ENCODE measurements at places on chromosomes 2 and 18. TPM values are rescaled to one million over a fixed set of nuclear protein-coding genes. Genes with fewer than 3 reads are reported as not detected.

NCL gene
- polyA plus RNA-seq = 541 TPM

ATOH8 gene
- 5.1 TPM for polyA plus RNA-seq

IL1RN gene
- polyA plus RNA-seq = 0.39 TPM

BOLL gene
- polyA plus RNA-seq = 0.09 TPM

LIMS4 gene
- polyA plus RNA-seq = 3.0 TPM

SPDYA gene
- polyA plus RNA-seq = 3.1 TPM

HTR2B gene
- 6.7 TPM for polyA plus RNA-seq

EMILIN1 gene
- polyA plus RNA-seq = 49.1 TPM

UGT1A3 gene
- 0.16 TPM for polyA plus RNA-seq

PLEKHB2 gene
- 104 TPM for polyA plus RNA-seq

DNA sequence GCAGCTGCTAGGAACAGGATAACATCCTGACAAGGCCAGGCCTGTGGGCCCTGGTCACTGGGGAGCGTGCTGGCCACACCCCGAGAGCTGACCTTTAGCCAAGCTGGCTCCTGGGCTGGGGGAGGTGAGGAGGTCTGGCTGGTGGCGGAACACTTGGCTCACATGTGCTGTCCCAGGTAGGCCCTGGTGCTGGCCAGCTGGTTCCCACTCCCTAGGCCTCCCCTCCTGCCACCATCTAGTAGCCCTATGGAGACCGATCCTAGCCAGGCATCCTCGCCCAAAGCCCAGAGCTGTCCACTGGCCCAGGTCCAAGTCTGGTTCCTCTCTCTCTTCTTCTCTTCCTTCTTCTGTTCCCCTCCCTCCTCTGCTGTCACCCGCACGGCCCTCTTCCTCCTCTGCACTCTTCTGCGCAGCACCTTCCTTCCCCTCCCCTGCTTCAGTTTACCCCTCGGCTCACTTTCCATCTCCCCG lies 52.4 kb downstream of the TNS1 start:
- DNase-seq = no peak

DNA sequence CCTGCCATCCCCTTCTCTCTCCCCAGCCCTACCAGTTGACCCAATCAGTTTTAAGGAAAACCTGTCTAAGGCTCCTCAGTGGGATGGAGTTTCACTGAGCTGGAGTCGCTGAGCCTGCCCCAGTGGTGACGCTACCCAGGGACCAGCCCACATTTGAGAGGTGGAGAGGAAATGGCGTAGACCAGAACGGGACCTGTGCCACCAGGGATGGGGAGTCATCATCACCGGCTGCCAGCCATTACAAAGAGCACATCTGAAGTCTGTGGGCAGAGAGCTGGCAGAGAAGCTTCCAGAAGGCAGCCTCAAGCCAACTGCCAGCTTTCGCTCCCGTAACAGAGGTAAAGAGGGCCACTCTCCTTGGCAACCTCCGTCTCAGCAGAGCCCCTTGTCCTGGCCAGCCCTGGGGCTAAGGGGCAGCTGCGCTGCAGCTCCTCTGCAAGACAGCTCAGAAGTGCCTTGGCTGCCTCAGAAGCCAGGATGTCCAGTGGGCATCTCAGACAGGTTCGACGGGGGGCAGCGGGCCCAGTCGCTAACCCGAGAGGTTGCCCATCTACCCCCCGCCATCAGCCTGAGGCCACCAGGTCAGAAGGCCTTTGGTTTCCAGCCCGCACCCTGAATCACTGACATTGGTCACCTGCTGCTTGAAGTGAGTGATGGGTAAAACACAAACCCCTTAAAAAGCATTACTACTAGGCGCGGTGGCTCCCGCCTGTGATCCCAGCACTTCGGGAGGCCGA lies 15.4 kb downstream of the SDC1 start:
- DNase-seq = no peak

GRCh38 chr2:224777559-224777930 lies 61.4 kb upstream of the CCDC195 start:
- DNase-seq = no peak

DNA sequence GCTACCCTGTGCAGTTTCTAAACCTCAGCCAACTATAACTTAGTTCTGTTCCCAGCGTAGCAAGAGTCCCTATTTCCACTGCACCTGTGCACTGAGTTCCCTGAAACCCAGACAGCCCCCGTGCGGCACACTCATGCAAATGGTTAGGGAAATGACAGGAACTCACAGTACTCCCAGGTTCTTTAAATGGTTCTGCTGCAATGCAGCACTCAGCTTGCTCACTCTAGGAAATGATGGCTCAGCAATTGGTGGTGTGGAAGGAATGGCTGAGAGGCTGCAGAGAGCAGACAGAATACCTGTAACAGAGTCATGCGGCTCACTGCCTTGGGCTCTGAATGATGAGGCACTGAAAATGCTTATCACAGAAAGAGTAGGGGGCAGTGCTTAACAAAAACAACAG lies 143.0 kb downstream of the RAD51AP2 start:
- no peak for DNase-seq

DNA sequence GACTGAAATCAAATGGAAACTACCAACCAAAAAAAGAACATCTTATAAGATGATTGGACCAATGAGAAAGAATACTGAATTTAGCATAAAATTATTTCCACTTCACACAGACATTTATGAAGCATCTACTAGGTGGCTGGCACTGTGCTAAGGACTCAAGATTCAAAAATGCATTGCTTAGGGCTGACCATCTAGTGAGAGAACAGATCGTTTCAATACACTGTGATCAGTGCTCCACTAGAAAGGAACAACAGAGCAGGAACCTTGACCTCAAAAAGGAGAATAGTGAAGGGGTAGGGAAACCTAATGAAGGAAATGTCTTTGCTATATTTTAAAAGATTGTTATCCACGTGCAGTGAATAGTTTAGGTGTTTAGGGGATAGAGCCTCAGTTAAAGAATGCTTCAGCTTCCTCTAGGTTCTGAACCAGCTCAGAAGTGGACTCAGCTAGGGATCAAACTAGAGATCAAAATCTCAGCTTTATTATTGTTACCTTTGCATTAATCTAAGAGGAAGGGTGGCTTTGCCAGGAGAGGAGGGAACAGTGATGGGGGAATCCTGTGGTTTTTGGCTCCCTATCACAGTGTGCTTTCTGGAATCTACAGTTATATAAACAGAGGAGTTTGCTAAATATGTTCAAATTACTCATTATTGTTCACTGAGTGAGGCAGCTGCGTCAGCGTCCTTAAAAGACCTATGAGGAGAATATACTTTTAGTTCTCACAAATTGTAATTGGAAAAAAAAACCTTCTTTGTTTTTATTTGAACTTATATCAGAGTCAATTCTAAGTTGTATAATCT lies 16.2 kb upstream of the BBS5 start:
- DNase-seq = no peak

DNA sequence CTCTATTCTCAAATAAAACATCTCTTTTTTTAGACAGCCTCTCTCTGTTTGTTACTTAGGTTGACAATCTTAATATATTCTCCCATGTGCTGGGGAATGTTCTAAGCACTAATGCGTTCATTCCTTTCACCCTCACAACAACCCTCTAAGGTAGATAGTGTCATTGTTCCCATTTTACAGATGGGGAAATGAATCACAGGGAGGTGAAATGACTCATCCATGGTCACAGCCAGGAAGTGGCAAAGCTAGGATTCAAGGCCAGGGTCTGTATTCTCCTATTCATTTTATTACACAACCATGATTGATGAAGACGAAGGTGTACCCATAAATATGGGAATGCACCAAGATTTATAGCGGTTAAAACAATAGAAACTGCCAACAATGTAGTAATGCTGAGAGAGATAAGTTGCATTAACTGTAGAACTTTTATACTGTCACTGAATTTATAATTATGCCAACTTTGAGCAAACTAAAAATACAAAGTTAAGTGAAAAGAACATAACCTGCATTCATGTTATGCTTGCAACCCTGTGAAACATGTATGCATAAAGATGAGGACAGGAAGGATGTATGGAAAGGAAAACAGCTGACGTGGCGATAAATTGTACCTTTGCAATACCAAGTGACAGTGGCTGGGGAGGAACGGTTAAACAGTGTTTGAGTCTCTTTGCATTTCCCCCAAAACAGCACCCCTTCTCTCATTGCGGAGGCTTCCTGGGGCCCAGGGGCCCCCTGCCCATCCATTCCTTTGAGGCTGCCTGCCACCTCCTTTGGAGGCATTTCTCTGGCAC lies 257.7 kb upstream of the AGAP1 start:
- DNase-seq = no peak

DNA sequence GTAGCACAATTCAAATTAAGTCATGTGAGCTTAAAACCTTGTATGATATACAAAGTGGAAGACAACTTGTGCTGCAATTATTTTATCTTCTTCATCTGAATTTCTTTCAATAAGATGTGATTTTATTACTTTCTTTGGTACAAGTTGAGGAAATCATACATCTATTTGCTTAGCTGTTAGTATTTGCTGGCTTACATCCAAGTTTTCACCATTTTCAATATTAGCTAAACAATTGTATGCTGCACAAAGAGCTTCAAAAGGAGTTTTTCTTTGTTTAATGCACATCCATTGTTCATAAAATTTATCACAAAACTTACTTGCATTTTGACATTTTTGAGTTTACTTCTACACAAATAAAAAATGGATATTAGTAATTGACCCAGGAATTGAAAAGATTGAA lies 40.9 kb downstream of the SCN9A start:
- DNase-seq = no peak

DNA sequence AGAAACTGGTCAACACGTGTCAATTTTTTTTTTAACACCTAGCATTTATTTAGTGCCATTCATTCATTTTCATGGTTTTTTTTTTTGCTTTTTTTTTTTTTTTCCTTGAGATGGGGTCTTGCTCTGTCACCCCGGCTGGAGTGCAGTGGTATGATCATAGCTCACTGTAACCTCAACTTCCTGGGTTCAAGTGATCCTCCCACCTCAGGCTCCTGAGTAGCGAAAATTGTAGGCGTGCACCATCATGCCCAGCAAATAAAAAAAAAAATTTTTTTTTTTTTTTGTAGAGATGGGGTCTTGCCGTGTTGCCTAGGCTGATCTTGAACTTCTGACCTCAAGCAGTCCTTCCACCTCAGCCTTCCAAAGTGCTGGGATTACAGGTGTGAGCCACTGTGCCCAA lies 21.1 kb downstream of the USP14 start:
- DNase-seq = no peak

DNA sequence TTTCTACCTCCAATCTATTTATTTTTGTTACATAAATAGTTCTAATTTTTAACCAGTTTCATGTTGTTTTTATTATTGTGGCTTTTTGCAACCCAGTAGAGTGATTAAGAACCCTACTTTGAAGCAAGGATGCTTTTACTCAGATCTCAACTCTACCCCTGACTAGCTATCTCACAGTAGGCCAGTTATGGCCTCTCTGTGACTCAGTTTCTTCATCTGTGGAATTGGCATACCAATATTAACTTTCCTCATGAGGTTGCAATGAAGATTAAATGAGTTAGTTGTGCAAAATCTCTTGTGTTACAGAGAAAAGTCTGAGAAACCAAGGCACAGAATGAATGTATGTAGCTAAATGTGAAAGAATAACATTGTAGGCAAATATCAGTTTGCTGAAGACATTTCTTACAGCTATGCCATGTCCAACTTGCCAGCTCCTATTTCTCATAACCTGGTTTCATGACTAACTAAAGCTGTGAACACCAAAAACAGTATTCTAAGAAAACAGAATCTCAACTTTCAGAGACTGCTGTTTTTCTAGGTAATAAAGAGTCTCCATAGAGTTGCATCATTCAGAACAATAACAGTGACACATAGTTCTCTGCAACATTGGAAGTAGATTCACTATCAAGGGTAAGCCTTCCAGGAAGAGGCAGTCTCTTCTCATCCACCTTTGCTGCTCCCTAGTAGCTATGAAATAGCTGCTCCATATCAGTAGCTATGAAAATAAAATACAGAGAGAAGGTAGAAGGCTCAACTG lies 33.2 kb upstream of the CYTIP start:
- DNase-seq = no peak

GRCh38 chr2:217362286-217362685 lies 502.4 kb upstream of the TNP1 start:
- DNase-seq = no peak

DNA sequence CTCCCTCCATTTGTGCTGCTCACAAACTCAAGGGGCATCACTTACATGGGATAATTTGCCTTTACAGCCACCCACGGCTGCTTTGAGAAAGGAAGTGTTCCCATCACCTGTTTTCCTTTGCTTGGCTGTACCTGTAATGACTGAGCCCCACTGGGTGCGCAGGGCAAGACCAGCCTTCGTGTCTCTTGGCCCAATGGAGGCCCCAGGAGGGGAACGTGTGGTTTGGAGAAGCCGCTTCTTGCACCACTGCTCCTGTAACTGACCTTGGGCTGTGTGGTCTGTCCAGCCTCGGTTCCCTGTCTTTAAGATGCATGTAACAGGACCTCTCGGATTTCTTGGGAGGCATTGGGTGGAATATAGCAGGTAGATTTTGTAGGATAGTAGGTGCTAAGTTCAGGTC lies 41.1 kb downstream of the LDLRAD4 start:
- no peak for DNase-seq

DNA sequence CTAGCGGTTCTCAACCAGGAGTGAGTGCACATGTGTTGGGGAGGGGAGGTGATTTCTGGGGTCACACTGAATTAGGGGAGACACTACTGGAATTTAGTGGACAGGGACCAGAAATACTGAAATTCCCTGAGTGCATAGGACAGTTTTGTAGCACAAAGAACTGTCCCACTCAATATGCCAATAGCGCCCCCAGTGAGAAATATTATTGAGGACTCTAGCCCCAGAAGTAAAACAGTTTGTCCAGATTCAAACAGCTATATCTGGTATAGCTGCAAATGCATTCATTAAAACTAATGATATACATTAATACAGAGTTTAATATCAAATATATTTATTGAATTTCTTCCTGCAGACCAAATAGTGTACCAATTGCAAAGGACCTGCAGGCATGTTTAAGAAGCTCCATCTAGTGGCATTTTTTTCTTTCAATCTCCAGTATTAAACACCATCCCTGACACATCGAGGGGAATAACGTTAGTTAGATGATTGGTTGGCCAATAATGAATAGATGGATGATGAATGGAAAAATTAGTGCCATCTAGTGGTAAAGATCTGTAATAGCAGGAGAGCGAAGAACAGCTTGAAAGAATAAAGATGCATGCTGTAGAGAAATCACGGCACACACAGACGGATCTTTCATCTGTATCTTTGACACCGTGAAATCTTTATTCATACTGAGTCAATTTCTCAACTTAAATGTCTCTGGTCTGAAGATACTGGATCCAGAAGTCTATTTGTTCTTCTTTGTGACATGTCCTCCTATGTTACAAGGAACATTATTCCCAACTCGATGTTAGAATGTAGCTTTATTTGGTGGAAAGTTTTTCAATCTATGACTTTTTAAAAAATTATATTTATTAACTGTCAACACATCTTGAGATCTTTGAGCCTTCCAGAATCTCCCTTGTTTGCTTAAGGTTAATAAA lies 62.5 kb downstream of the DHRS9 start:
- no peak for DNase-seq

DNA sequence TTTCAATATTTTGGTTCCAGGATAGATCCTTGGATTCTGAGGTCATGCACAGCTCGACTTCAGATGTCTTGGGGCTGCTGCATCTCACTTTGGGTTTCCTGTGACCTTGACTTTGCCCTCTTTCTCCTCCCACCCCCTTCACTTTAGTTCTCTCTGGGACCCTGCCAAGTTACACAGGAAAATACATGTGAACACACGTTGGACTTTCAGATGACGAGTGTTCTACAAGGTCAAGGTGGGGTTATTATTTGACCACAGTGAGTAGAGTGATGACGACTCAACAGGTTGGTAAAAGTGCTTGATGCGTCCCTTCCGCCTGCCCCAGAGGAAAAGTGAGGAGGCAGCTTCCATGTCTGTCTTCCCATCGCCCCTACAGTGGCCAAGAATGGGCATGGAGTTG lies 122.4 kb upstream of the SMAD2 start:
- no peak for DNase-seq
